ENCODE measurements at places on chromosomes 1 and 21.

DNA sequence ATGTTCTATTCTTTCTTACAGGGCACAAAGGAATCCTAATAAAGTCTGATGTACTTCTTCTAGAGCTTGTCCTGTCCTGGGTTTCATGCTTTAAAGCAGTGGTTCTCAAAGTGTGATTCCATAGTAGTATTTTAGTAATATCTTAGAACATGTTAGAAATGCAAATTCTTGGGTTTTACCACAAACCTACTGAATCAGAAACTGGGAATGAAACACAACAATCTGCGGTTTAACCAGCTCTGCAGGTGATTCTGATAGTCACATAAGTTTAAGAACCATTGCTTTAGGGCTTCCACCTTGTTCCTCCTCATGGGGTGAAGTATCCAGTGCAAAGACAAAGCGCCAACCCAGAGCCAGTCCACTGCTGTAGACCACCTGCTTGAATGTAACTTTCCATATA lies 41.1 kb downstream of the NGF start:
- no peak for DNase-seq

DNA sequence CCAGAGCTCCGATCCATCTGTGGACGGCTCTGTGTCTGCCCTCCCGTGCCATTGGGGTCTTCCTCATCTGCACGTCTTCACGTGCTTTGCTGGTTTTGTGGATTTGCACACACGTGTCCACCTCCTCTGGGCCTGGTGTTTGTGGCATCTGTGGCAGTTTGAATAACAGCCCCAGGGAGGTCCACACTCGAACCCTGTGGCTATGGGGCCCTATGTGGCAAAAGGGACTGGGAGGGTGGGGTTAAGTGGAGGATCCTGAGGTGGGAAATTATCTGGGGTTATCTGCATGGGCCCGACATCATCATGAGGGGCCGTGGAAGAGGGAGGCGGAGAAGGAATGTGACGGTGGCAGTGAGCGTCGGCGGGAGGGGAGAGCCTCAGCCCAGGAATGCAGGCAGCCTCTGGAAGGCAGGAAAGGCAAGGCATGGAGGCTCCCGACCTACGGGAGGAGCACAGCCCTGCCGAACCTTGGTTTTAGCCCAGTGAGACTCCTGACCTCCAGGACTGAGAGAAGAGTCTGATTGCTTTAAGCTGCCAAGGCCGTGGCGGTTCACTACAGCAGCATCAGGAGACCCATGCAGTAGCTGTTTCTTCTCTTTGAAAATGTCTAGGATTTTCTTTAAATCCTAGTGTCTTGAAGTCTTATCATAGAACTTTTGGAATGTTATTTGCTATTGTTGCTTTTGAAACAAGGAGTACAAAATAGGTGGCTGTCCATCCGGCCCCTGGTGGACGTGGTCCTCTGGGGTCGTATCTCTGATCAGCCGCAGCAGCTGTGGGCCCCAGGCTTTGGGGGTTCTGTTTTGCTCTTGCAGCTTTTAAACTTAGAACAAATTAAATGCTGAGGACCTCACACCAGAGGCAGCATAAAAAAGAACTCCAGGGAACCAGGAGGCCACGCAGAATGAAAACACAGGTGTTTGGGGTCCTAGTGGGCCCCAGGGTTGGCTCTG lies 40.0 kb upstream of the LRRC3 start:
- no peak for DNase-seq

DNA sequence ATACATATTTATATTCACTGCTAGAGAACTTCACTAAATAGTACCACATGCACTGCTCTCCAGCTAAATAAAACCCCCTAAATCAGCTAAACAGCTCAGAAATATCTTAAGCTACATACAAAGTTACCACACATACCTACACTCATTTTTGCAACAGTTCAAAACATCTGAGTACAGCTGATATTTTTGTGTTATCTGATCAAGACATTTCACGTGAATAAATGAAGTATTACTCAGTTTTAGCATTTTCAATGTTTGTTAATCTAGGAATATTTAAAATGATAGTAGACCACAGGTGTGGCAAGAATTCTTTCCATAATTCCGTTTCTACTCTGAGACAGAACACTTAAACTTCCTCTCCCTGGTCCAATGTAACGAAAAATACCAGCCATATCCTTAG lies 20.8 kb downstream of the EVI5 start:
- DNase-seq = no peak

GRCh38 chr1:65744731-65745130 lies 48.0 kb upstream of the PDE4B start:
- no peak for DNase-seq

GRCh38 chr1:42143896-42144710 lies 9.1 kb upstream of the GUCA2B start:
- DNase-seq = no peak

DNA sequence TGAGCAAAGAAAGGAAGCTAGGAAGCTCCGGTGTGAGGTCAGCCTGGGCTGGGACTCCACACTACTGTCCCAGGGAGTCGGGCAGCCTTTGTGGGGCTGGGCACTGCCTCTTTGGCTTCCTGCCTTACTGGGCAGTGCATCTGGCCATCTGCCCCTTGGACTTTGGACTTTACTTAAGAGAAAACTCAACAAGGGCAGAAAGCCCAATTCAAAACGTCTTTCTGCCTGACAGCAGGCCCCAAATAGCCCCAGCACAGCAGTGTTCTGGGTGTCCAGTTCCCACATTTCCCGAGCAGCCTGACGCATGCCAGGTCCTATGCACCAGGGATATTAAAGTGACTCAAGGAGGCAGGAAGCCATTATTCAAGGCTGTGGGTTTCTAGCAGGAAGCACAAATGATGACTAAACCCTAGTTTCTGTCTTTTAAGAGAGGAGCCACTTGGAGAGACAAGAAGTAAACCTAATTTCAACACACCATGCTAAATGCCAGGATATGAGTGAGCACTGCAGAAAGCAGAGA lies 37.9 kb upstream of the EDEM3 start:
- no peak for DNase-seq

DNA sequence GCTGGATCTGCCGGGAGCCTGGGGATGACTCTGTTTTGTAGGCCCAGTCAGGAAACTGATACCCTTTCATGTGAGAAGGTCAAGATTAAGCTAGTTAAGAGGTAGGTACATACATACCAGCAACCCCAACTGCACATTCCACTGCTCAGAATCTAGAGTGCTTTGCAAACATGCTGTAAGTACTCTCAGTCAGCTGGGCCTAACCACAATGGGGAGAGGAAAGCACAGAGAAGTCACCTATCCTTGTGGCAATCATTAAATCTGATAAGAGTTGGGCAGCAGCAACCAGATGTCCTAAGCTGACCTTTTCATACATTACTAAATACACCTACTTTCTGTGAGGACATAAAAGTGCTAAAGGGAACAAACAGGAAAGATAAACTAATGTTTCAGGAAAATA lies 2.5 kb downstream of the ETV3 start:
- DNase-seq = no peak

GRCh38 chr1:48181669-48182367 lies 40.7 kb upstream of the SLC5A9 start:
- no peak for DNase-seq

- DNase-seq = no peak
These were observed 348.3 kb downstream of the AJAP1 start for GRCh38 chr1:5002676-5003075.

GRCh38 chr1:119732465-119733168 lies 20.9 kb downstream of the PHGDH start:
- no peak for DNase-seq

GRCh38 chr1:236051242-236051791 lies 13.6 kb downstream of the NID1 start:
- DNase-seq = no peak

DNA sequence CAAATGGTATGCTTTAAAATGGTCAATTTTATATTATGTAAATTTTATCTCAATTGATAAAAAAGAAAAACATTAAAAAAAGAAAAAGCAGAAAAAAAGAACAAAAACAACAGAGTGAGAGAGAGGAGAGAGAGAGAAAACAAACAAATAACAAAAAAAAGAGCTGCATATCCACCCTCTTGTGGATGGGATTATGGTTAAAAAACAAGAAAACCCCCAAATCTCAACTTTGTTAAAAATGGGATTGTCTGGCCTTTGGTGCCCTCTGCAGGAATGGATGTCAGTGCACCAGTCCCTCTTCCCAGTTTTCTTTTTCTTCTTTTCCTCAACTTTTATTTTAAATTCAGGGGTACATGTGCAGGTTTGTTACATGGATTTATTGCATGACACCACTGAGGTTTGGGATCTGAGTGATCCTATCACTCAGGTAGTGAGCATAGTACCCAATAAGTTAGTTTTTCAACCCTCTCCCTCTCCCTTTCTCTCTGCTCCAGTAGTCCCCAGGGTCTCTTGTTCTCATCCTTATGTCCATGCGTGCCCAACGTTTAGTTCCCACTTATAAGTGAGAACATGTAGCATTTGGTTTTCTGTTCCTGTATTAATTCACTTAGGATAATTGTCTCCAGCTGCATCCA lies 28.1 kb downstream of the RNF187 start:
- DNase-seq = no peak

DNA sequence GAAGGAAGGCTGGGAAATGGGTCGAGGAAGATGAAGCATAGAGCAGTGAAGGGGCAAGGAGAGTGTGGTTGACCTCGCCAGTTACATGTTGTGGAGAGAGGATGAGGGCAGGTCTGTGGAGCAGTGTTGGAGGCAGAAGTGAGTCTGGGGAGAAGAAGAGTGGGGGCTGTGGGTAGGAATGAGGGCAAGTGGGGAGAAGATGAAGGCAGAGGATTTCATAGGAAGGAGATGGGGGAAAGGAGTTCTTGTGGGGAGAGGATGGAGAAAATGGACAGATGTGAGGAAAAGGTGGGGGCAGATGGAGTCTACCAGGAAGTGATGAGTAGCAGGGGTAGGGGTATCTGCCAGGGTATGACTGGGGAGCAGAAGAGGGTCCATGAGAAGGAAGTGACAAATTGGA lies 3.6 kb downstream of the ARMH1 start:
- DNase-seq = no peak

Data from stimulated activated CD8-positive, alpha-beta memory T cell treated with anti-CD3 and anti-CD28 coated beads, Interleukin-7, amount 100 ng/mL, for 1 hour (primary cell).